Activated naive CD8-positive, alpha-beta T cell treated with anti-CD3 and anti-CD28 coated beads, Interleukin-2, amount 10 ng/mL, durations not matched to agents 7 days and 5 days (primary cell): ENCODE measurements at places on chromosomes 5 and 9. TPM values are rescaled to one million over a fixed set of nuclear protein-coding genes. Genes with fewer than 3 reads are reported as not detected.

CEP120 gene
- 41.7 TPM for total RNA-seq

TUSC1 gene
- total RNA-seq = not detected

DAPK1 gene
- total RNA-seq = 1.3 TPM

PHYHD1 gene
- total RNA-seq = 1.4 TPM

PCDHA1 gene
- not detected for total RNA-seq

RASEF gene
- not detected for total RNA-seq

PCDHGA7 gene
- 0.28 TPM for total RNA-seq

SLC1A3 gene
- 1.9 TPM for total RNA-seq

CD74 gene
- 341 TPM for total RNA-seq

CACNA1B gene
- not detected for total RNA-seq

NMUR2 gene
- total RNA-seq = not detected

ADAMTS16 gene
- not detected for total RNA-seq

OR1N2 gene
- total RNA-seq = 0.30 TPM

NUTM2G gene
- not detected for total RNA-seq

THG1L gene
- 10.9 TPM for total RNA-seq

KDM4C gene
- 75.2 TPM for total RNA-seq

LAMC3 gene
- 0.20 TPM for total RNA-seq

GPX8 gene
- not detected for total RNA-seq

ENTPD2 gene
- not detected for total RNA-seq

SLC6A18 gene
- total RNA-seq = not detected

ZNF879 gene
- 7.5 TPM for total RNA-seq

SPATA31E1 gene
- total RNA-seq = not detected

PRDM9 gene
- total RNA-seq = not detected

IL13 gene
- total RNA-seq = 0.37 TPM

MYMK gene
- not detected for total RNA-seq

CHSY3 gene
- total RNA-seq = not detected

SLC45A2 gene
- not detected for total RNA-seq

UGT3A1 gene
- not detected for total RNA-seq

TMEFF1 gene
- total RNA-seq = 0.20 TPM

SMC2 gene
- total RNA-seq = 48.0 TPM

F2R gene
- 23.7 TPM for total RNA-seq

IFNE gene
- 0.61 TPM for total RNA-seq

DMGDH gene
- total RNA-seq = 0.67 TPM

FBXL7 gene
- total RNA-seq = not detected

FSD1L gene
- 4.8 TPM for total RNA-seq

F12 gene
- total RNA-seq = 2.2 TPM

STPG3 gene
- total RNA-seq = not detected

LECT2 gene
- not detected for total RNA-seq

NEUROG1 gene
- not detected for total RNA-seq

HAVCR1 gene
- total RNA-seq = 3.4 TPM

IFNA13 gene
- total RNA-seq = not detected

SLIT3 gene
- total RNA-seq = not detected
